Vein endothelial cell (primary cell): ENCODE measurements at places on chromosomes 6 and 20. TPM values are rescaled to one million over a fixed set of nuclear protein-coding genes. Genes with fewer than 3 reads are reported as not detected.

Gene ZBTB12
- 1.5 and 2.6 TPM in 2 replicates for total RNA-seq

Gene TFAP2D
- not detected in 2 replicates for total RNA-seq

Gene TULP1
- total RNA-seq, result not detected in 2 replicates

Gene DZANK1
- total RNA-seq, result 0.98 and 1.7 TPM in 2 replicates

Gene LY6G6C
- total RNA-seq, result not detected in 2 replicates

Gene TBXT
- not detected in 2 replicates for total RNA-seq

Gene SHLD1
- 2.3 and 2.5 TPM in 2 replicates for total RNA-seq

Gene TBX18
- total RNA-seq, result 1.6 and 7.5 TPM in 2 replicates

Gene DSP
- total RNA-seq, result 22.4 and 31.0 TPM in 2 replicates

Gene BFSP1
- total RNA-seq, result 3.3 and 4.9 TPM in 2 replicates

Gene SLC16A10
- not detected in 2 replicates for total RNA-seq

Gene LTB
- 3.9 and 4.7 TPM in 2 replicates for total RNA-seq

Gene DOK5
- 0.98 and 3.6 TPM in 2 replicates for total RNA-seq

Gene WASF1
- total RNA-seq, result 13.6 and 17.3 TPM in 2 replicates

Gene SCRT2
- not detected in 2 replicates for total RNA-seq

Gene CABLES2
- total RNA-seq, result 2.7 and 3.9 TPM in 2 replicates

Gene MOCS1
- 9.2 and 11.1 TPM in 2 replicates for total RNA-seq

Gene TRIM31
- total RNA-seq, result not detected in 2 replicates

Gene HLA-DPA1
- total RNA-seq, result 0.33 TPM in 1 of 2 replicates, not detected in the other

Gene RHAG
- not detected in 2 replicates for total RNA-seq

Gene FAM83C
- total RNA-seq, result not detected in 2 replicates

Gene FERMT1
- 0.65 and 1.6 TPM in 2 replicates for total RNA-seq

Gene LTA
- total RNA-seq, result not detected in 2 replicates

Gene PRR18
- total RNA-seq, result not detected in 2 replicates
